ENCODE measurements at places on chromosomes 4 and X.

DNA sequence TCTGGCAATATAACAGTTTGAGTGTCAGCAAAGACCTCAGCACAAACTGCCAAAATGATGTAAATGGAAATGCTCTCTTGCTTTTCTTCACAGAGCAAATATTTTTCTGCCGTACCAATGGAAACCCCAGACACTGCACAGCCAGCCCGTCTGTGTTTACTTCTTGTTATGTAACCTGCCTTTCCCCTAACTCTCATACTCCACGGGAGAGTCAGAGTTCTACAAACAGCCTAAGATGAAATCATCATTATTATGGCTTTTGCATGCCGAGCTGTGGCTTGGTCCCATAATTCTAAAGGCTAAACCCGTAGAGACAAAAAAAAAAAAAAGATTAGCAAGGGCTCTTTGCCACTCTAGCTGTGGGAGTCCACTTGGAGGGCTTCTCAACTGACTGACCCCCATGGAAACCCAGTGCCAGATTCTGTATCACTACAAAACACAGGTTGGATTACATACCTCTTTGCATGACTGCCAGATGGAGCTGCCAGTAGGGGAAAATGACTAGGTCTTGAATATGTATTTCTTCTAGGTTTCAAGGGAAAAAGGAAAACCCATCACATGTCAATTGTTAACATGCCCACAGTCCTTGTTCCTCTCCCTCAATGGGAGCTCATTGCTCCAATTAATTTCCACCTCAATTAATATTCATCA is 197.2 kb upstream of the CNKSR2 start:
- no peak for DNase-seq

DNA sequence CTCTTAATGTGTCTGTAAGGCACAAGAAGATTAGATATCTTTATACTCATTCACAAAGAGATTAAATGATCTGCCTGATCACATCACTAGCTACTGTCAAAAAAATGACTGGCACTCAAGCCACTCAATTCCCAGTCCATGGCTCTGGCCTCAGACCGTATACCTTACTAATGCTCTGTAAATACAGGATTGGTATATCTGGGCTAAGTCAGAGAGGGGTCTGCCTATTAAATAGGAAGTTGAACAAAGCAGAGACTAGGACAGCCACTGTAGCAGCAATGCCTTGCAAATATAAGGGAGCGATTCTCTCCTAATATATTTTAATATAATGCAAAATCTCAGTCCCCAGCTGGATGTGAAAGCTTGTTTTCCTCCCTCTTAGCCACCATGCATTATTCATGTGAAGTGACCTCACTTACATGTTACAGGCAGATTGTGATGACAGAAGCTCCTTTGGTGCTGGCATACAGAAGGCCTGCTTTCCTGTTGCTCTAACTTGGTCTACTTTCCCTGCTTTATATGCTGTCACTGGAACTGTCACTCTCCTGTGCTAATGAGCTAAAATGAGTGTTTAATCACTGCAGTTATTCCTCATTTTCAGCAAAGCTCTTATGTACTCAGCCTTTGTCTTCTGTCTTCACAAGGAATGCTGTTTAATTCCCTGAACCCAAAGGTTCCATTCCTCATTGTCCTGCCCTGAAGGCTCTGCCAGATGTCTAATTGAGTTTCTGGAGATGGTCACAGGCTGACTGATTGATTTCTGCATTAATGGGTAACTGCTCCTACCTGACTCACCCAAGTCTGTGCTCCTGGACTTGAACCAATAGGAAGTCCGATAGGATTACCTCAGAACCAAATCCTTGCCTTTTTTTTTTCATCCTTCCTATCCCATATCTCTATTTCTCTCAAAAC is 578.2 kb downstream of the KLHL13 start:
- no peak for DNase-seq

GRCh38 chrX:12711435-12712040 is 79.7 kb upstream of the PRPS2 start:
- DNase-seq = no peak

DNA sequence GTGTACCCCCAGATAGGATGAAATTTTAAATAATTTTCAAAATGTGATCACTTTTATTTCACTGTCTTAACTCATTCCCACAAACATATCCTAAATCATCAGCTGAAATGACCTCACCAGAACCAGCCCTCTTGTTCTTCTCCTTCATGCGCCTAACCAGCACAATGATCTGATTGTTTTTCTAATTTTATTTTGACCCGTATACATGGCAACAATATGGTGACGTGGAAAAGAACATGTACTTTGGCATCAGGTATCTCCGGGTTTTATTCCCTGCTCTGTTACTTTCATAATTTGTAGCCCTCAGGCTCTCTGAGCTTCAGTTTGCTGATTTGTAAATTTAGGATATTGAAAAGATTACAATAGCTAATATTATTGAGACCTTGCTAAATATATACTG is 562.4 kb upstream of the ZFP42 start:
- DNase-seq = no peak

DNA sequence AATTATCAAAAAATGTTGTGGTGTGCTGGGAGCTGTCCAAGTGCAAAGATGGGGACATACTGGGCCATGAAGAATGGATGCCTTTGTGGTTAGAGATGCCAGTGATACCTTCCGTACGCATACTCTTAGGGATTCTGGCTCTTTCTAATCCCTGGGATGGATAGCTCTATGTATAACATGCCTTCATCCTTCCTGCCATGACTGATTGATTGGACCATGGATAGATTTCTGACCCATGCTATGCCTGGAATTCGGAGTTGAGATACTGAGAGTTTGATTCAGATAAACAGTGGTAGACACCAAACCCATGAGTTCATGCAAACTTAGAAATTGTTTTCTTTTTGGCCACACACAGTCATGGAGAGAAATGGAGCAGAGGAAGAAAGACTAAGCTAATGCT is 147.2 kb upstream of the WDFY3 start:
- DNase-seq = no peak

DNA sequence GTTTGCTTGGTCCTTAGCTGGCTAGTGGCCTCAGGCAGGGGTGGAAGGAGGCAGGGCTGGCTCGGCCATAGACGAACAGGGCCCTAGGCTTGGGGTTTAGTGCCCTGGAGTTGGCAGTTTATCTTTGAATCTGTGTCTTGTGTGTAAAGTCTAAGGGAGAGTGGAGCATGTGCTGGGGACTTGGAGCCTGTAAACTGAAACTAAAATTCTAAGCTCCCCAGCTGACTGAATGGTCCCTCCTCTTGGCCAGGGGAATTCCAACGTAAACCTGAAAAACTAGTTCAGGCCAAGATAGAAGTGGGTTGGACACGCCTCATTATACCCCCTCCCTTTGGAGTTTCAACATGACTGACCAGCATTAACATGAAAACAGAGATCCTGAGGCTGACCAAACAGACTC is 46.1 kb upstream of the GPR78 start:
- DNase-seq = no peak

DNA sequence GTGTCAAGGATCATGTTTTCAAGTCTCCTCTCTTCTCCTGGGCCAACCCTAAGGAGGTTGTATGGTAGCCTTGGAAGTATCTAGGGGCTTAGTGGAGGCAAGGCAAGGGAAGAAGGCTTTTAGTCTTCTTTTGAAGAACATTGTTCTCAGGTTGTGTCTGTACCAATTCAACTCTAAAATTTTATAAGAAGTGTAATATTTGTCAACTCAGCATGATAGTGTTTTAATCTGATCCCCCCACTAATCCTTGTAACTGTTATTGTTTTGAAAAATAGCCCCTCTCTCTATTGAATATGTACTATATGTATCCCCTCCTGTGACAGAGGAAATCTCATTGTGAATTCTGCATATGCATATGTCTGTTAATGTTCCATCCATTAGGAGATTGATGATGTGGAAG is 345.4 kb downstream of the CFAP299 start:
- no peak for DNase-seq

DNA sequence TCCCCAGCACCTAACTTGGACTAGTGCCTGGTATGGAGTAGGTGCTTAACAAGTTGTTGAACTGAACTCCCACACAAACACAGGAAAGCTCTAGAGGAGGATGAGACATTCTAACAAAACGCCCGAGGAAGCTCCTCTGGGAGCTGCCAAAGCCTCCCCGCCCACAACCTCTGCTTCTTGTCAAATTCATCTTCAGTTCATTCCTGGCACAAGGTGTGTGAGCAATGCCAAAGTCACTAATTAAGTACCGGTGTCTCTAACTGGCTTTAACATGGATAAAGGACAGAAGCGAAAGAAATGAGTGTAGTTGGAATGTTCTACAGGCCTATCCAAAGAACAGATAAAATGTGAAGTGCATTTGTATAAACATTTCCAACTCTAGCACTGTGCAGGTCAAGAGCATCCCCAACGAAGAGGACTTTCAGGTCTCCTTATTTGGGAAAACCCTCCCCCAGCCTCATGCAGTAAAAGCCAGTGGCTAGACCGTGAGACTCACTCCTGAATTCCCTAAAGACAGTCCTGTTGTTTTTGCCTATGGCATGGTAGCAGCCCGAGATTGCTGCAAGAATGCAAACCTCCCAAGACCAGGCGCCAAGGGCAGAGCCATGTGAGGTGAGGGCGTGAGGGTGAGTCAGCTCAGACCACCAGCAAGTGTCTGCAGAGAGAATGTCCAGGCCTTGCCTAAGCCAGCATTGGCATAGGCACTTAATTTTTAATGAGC is 72.2 kb upstream of the KLF3 start:
- no peak for DNase-seq

DNA sequence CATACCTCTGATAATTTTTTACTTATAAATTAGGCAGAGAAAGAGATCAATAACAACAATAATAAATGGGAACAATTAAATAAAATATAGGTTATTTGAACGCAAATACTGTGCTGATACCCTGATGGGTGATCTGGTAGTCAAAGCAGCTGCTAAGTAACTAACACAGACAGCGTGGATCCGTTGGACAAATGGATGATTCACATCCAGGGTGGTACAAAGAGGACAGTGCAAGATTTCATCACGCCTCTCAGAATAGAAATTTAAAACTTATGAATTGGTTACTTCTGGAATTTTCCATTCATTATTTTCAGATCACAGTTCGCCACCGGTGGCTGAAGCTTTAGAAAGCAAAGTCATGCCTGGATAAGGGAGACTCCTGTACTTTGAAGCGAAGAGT is 1066.0 kb upstream of the ADGRL3 start:
- no peak for DNase-seq

GRCh38 chr4:126604268-126604867 is 1028.4 kb upstream of the INTU start:
- no peak for DNase-seq

GRCh38 chr4:3302173-3302785 is 9.5 kb downstream of the RGS12 start:
- DNase-seq = peak; percentile 70

- DNase-seq = no peak
Measured at GRCh38 chr4:126396703-126397102, 1081.9 kb downstream of the FAT4 start.

GRCh38 chr4:80070880-80071603 is 2.0 kb downstream of the ANTXR2 start:
- DNase-seq = no peak

DNA sequence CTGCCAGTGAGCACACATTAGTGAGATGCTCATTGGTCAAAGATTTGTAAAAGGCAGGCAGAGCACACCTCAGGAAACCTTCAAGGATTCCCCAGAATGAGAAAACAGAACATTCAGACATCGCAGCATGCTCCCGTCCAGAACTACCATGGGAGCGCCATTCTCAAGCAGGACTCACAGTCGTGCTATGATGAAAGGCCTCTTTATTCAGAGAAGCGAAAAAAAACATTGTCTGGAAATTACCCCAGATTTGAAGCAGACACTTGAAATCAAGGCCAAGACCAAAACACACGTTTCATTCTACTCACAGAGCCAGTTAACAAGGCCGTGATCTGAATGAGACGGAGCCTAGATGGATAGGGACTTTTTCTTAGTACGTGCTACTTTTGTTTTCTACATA is 961.8 kb upstream of the TENM3 start:
- DNase-seq = no peak

- no peak for DNase-seq
Measured at GRCh38 chr4:172688534-172688933, 480.1 kb upstream of the GALNT7 start.

DNA sequence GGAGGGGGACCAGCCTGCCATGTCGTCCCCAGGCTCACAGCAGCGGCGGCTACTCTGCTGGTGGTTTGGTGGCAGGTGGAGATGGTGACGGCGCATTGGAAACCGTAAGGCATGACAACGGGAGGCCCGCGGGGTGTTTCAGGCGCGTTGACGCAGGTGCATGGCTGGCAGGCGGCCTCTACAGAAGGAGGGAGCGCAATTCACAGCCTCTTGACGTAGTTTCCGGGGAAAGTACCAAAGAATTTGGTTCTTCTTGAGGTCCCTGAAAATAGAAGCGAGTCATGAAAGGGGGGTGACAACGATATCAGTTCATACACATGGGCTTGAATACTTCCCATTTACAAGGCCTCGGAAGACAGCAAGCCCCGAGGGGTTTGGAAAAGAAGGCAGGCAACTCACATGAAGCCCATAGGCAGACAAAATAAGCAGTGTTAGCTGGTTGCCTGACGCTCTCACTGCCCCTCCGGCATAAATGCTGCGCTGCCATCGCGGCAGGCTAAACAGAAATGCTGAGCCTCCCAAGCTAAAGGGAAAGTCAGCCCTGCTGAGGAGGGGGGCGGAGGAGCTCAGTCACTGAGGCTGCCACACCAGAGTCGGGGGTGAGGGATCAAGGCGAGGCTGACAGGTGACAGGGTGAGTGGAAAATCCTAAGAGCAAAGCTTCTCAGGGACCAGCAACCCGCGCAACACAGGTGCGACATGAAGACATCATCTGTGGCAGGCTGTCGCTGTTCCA is 52.3 kb upstream of the PDLIM3 start:
- DNase-seq = peak; percentile 87

DNA sequence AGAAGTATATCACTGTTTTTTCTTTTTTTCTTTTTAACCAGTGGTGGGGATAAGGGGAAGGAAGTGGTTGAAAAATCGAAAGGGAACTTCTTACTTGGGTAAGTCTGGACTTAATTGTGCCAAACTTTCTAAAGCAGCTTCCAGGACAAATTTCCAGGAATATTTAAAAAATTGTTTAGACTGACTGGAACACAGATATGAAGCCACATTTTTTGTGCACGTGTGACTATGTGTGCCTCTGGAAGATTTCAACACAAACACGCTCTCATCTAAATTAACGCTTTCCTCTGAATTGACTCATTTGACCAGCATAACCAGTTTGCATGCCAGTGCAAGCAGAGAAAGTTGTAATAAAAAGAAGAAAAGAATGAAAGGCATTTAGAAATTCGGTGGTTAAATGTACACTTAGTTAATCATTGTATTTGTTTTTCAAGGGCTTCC is 18.8 kb upstream of the YTHDC1 start:
- DNase-seq = no peak

GRCh38 chr4:1667273-1667672 is 16.8 kb downstream of the FAM53A start:
- DNase-seq = no peak

DNA sequence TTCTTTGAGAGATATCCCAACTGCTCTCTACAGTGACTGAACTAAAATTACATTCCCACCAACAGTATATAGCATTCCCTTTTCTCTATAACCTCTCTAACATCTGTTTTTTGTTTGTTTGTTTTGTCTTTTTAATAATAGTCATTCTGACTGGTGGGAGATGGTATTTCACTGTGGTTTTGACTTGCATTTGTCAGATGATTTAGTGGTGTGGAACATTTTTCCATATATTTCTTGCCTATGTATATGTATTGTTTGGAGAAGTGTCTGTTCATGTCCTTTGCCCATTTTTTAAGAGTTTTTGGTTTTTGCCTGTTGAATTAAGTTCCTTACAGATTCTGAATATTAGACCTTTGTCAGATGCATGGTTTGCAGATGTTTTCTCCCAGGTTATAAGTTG is 9.0 kb downstream of the USO1 start:
- DNase-seq = no peak

GRCh38 chrX:49186125-49187027 is at the start of gene PRICKLE3:
PRICKLE3 (minus strand) TSS chrX:49186373; CDS start chrX:49186297, 76 bp downstream.
- DNase-seq = peak; percentile 86

- no peak for DNase-seq
Measured at GRCh38 chr4:32022071-32022470, 1301.9 kb downstream of the PCDH7 start.
